ENCODE measurements at places on chromosomes 5 and 9.

GRCh38 chr5:9401786-9402472, 143.9 kb downstream of the SEMA5A start:
- DNase-seq = no peak

GRCh38 chr9:19416143-19416542, 7.3 kb downstream of the ACER2 start:
- no peak for DNase-seq

GRCh38 chr5:127958421-127959011, 125.0 kb upstream of the SLC12A2 start:
- no peak for DNase-seq

- DNase-seq = no peak
These were observed 27.5 kb upstream of the VPS13A start for GRCh38 chr9:77149879-77150278.

DNA sequence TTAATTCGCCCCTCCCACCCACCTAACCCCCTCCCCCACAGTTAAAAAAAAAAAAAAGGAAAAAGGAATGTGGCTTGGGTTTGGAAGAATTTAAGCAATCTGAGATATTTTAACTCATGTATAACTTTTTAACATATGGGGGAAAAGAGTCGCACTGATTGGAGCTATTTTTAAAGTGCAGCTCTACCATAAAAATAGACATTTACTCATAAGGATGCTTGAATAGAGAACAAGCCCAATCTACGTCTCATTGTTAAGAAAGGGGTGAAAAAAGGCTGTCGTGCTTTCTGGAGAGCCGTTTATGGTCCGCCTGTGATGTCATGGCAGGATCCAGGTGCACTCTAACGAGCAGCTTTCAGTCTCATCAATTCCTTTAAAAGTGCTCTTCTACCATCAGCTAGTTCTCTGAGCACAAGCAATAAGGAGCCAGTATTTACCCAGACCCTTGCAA, 142.4 kb downstream of the ELAVL2 start:
- no peak for DNase-seq

- peak; percentile 71 for DNase-seq
These were observed 43.1 kb downstream of the NDFIP1 start for GRCh38 chr5:142151436-142152383.

GRCh38 chr5:157497875-157498611, 38.0 kb downstream of the NIPAL4 start:
- DNase-seq = no peak

DNA sequence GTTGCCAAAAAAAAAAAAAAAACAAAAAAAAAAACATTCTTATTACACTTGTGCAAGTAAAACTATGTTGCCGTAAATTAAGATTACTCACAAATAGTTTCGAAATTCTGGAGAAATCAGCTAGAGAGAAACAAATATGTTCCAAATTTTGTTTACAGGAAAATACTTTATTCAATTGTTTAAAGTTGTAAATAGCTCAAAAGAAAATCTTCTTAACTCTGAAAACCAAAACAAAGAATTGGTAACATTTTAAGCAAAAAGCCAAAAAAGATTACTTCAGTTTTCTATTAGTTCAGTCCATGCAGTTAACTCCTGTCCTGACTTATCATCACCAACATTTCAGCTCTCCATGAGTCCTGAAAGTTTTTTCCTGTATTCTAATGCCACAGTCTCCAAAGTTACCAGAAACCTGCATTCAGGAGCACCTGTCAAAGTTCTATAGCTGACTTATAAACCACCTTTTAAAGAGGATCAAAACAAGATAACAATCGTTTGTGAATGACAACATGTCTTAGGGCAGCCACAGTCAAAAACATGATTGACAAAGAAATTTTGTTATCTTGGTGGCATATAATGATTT, 194.1 kb downstream of the RANBP17 start:
- DNase-seq = no peak

DNA sequence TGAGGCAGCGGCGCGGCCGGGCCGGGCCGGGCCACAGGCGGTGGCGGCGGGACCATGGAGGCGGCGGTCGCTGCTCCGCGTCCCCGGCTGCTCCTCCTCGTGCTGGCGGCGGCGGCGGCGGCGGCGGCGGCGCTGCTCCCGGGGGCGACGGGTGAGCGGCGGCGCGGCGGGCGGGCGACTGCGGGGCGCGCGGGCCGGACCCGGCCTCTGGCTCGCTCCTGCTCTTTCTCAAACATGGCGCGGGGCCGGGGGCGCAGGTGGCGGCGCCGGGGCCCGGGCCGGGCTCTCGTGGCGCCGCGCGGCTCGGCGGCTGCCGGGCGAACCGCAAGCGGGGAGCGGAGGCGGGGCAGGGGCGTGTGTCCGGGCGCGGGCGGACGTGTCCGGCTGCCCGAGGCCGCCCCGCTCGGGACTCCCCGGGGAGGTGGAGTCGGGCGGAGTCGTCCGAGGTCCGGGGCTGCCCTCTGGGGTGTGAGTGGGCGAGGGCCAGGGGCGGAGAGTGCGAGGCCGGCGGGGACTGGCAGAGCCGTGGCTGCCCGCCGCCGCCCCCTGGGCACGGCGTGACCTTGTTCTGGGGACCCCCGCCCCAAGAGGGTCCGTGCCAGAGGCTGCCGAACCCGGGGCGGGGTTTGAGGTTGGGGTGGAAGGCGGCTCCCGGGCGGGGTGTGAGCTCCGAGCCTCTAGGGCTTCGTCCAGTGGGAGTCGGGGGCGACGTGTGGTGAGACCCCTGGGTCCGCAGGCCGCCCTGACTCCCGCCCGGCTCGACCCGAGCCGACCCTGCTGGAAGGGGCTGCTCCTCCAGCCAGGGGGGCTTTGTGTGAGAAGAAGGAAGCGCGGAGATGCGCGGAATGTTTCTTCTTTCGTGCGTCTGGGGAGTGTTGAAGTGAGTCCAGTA, 485 bp downstream of the TGFBR1 start:
- DNase-seq = peak; percentile 26

GRCh38 chr9:109297899-109298298, 23.0 kb downstream of the EPB41L4B start:
- peak; percentile 33 for DNase-seq

DNA sequence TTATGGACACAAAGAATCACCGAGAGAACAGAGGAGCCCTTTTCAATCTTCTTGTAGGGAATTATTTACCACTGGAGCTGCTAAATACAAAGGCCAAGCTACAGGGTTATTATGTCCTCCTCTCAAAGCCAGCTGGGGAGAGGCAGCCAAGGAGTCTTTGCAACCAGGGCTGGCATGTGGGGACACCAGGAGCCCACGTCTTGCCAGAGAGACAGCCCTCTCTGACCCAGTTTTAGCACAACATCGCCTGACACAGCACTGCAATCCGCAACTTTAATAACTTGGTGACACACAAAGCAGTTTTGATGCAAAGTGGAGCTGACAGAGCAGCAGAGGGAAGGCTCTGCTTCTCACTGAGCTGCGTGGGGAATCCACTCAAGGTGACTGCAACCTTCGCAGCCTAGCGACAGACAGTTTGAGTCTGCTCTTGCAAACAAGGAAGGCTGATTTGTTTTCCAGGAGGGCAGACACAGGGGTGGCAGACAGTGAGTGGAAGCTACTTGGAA, 33.6 kb downstream of the TLR4 start:
- DNase-seq = no peak

DNA sequence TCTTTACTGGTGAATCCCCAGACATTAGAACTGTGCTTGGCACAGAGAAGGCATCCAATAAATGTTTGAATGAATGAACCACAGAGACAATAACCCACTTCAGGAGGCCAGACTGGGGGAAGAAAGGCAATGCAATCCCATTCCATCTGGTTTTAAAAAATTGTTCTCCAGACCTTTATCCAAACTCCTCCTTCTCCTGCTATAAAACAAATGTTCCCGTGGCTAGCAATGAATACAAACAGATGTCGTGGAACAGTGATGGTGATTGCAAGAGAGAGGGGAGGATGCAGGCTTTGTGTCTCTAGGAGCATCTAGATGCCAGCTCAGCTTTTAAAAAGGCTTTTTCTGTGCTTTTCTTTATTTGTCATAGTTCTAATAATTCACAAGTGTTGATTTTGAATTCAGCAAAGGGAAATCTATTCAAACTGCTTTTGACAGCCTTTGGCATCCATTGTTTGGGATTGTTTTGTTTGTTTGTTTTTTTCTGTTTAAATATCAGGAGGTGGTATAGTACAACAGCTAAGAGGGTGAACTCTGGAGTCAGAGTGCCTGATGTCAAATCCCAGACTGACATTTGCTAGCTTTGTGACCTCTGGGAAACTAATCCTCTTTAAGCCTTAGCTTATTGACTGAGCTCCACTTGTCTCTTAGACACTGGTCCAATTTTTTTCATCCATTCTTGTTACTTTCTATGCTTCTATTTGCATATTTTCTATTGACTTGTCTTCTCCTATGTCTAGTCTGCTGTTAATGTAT, 59.1 kb downstream of the TNFSF15 start:
- no peak for DNase-seq

GRCh38 chr5:53323511-53323910, 156.9 kb upstream of the FST start:
- no peak for DNase-seq

GRCh38 chr5:40812125-40812524, 14.0 kb upstream of the PRKAA1 start:
- DNase-seq = no peak

- no peak for DNase-seq
These were observed 58.1 kb downstream of the EBF1 start for GRCh38 chr5:159041444-159042198.

DNA sequence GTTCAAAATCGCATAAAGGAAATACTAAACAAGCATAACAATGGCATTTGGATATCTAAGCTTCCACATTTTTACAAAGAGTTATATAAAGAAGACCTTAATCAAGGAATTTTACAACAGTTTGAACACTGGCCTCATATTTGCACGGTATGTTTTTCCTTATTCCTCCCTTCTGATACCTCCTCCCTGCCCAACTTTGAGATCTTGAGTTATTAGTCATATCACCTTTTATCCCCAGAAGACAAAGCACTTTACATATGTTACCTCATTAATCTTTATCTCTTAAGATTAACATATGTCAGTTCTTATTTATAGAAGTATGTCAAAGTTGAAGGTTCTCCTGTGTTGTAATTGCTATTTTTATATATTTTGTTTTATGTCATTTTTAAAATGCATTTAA, 29.8 kb downstream of the TDRD7 start:
- DNase-seq = peak; percentile 23

DNA sequence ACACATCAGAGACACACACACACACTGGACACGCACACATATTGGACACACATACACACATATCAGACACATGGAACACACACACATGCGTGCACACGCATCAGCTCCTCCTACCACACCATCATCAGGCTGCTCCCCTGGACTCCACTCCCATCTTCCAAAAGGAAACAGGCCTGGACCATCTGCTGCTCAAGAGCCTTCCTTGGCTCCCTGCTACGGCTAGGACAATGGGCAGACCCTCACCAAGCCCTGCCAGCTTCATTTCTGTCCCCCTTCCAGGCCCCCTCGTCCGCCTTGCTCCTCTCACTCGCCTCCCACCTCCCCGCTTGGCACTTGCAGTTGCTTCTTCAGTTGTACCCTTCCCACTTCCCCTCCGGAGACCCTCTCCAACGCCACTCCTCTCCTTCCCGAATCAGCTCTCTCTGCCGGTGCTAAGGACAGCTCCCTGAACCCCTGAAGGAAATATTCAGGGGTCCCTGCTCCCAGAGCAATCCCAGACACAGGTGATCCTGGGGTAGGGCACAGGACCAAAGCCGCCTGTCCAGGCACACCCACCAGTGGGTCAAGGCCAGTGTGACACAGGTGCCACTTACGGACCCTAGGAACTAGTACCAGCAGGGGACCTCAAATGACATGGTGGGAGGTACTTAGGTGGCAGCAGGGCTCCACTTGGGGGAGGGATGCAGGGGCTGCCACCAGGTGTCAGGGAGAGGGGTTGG, 12.1 kb upstream of the LAMC3 start:
- DNase-seq = no peak

DNA sequence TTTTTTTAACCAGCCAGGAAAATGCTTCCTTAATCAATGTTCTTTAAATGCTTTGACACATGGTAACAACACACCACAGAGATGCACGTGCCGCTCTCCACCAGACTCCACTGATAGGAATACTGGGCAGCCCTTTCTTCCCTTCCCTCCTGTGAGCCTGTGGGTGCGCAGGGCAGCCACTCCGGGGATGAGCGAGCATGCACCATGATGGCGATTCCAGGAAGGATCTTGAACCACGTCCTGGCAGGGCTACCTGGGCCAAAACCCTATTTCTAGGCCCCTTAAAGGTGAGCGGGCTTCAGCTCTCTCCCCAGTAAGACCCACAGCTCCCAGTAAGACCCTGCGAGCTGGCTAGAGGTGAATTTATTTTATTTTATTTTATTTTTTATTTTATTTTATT, 128.2 kb downstream of the MVB12B start:
- DNase-seq = no peak

DNA sequence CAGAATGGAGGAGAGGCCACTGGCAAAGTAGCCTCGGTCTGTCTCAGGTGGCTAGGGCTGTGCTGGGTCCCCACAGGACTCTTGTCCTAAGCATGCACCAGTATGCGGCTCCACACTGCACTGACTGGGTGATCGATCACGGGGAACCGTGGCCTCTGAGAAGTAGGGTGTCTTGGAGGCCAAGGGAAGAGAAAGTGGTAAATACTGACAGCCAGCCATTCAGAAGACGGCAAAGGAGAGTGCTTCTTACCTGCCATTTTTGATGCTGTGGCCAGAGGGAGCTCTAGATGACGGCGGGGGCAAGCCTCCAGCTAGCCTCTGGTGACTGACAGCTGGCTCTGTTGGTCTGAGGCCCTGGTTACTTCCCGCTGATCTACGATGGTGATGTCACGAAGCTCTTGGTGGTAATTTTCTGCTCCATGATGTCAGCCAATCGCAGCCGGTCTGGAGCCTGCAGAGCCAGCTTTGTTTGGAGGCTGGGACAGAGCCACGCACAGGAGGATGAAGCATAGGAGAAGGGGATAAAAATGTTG, 40.4 kb upstream of the GADD45G start:
- no peak for DNase-seq

DNA sequence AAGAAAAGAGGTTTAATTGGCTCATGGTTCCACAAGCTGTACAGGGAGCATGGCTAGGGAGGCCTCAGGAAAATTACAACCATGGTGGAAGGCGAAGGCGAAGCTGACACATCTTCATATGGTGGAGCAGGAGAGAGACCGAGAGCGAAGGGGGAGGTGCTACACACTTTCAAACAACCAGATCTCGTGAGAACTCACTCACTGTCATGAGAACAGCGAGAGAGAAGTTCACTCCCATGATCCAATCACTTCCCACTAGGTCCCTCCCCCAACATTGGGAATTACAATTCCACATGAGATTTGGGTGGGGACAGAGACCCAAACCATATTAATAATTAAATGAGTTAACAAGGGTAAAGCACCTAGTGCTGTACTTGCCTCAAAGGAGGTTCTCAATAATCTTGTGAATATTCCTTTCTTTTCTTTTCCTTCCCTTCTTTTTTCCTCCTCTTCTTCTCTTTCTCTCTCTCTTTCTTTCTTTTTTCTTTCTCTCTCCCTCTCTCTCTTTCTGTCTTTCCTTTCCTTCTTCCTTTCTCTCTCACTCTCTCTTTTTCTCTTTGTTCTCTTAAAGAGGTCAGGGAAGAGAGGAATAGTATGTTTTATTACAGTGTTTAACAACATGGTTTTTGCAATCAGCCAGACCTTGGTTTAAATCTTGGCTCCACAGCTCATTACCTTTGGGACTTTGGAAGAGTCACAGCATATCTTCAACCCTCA, 29.0 kb downstream of the TNFSF15 start:
- no peak for DNase-seq

GRCh38 chr9:101486693-101487442, 46.8 kb upstream of the RNF20 start:
- peak; percentile 81 for DNase-seq

GRCh38 chr9:3180696-3181048, 336.8 kb upstream of the PUM3 start:
- DNase-seq = no peak

GRCh38 chr5:761059-761771, 23.3 kb downstream of the ZDHHC11B start:
- DNase-seq = no peak

- no peak for DNase-seq
These were observed 129.1 kb upstream of the SPRY4 start for GRCh38 chr5:142453932-142454331.
